ENCODE measurements at places on chromosomes 2 and 18.

GRCh38 chr2:19796035-19796695 lies 105.6 kb downstream of the TTC32 start:
- DNase-seq, result no peak

- no peak for DNase-seq
Observed at GRCh38 chr2:186138845-186139244, 347.2 kb upstream of the ZC3H15 start.

DNA sequence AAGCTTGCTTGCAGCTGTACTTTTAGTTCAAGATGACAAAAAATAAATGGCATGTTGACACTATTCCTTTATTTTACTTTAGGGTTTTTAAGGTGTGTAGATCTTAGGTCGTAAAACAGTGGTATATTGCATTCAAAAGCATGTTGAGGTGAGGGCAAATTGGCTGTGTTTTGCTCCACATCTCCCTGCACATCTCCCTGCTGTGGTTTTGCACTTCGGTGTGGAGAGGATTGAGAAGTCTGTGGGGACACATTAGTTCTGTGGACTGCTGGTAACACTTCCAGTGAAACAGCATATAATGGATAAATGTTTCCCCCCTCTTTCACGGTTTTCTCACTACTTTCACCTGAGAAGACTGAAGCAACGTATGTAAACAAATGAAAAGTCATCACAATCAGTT lies 25.1 kb downstream of the C2orf74 start:
- no peak for DNase-seq

GRCh38 chr2:142180820-142181533 lies 50.2 kb upstream of the LRP1B start:
- peak; percentile 39 for DNase-seq

DNA sequence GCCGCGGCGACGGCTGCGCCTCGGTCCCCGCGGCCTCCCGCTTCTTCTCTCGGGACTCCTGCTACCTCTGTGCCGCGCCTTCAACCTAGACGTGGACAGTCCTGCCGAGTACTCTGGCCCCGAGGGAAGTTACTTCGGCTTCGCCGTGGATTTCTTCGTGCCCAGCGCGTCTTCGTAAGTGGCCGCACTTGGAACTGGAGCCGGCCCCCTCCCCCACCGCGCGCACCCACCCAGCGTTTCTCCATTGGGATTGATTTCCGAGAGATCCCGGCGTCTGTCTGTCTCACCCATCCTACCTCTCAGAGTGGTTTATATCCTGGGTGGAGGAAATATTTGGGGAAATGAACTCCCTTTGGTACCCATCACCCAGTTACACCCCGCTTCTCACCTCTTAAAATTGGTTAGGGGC lies 498 bp downstream of the ITGAV start:
- DNase-seq, result no peak

GRCh38 chr2:241858206-241859016 lies at the start of gene PDCD1:
Gene PDCD1 (minus strand): TSS chr2:241858894. CDS start chr2:241858838, 56 bp downstream.
- no peak for DNase-seq

DNA sequence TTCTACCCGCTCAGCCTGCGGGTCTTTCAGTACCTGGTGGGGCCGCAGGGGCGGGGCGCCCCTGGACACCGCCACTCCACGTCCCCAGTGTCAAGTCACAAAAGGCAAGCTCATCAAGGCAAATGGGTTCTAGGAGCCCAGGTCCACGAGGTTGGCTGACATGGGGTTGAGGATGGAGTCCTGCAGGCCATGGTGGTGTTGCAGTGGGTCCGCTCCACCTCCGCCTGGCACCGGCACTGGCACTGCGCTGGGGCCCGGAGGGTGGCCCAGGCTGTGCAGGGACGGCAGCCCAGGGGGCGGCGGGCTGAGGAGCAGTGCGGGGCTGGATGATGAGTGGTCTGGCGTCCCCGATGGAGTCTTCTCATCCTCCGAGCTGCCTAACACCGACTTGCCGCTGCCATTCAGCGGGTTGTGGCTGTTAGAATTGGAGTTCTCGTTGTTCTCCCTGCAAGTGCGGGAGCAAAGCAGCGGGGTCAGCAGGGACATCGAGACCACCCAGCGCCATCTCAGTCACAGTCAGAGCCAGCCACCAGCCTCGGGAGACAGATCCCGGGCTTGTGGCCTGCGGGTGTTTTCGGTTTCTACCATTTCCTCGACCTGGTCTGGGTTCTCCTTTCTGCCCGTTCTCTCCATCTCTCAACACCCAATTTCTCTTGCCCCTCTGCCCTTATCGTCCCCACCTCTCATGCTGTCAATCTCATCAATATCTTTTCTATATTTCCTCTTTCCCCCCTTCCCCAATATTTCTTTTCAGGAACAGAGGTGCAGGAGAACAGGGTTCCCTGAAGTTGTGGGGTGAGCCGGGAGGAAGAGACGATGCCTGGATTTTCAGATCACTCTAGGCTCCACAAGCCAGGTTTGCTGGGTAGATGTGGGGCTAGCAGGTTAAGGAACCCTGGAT lies 3.0 kb downstream of the SIX2 start:
- no peak for DNase-seq

DNA sequence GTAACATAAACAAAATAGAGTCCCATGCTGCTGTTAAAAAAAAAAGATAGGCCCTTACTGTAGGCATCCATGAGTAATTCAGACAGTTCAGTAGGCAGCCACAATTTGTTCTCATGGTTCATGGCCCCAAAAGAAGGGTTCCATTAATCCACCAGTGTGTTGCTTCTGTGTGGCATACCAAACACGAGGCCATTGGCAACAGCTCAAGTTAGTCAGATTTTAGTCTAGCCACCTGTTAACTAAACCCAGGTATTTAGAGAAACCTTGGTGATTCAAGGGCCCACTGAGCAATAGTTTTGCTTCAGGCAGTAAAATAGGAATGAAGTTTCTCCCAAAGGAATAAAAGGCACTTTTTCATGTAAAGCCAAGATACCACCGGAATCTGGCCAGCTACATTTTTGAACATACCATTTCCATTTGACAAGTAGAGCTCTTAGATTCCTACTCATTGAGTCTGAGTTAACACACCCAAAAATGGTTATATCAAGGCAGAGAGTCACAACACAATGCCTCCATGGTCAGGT lies 80.1 kb upstream of the SRD5A2 start:
- DNase-seq, result no peak
